Occipital lobe (tissue), 3 donors: ENCODE measurements at places on chromosomes 2 and 18.

DNA sequence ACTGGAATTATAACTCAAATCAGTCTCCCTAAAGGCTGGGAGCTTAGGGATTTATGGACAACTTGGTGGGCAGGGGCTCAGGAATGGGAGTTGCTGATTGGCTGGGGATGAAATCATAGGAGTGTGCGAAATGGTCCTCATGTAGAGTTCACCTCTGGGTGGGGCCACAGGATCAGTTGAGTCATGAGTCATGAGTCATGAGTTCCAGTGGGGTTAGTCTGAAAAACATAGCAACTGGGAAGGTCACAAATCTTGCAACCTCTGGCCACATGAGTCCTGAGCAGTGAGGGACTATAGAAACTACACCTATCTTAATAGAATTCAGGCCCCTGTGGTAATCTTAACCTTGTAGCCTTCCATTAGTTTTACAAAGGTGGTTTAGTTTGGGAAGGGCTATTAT is 383.3 kb downstream of the RBM43 start:
- no peak for DNase-seq

DNA sequence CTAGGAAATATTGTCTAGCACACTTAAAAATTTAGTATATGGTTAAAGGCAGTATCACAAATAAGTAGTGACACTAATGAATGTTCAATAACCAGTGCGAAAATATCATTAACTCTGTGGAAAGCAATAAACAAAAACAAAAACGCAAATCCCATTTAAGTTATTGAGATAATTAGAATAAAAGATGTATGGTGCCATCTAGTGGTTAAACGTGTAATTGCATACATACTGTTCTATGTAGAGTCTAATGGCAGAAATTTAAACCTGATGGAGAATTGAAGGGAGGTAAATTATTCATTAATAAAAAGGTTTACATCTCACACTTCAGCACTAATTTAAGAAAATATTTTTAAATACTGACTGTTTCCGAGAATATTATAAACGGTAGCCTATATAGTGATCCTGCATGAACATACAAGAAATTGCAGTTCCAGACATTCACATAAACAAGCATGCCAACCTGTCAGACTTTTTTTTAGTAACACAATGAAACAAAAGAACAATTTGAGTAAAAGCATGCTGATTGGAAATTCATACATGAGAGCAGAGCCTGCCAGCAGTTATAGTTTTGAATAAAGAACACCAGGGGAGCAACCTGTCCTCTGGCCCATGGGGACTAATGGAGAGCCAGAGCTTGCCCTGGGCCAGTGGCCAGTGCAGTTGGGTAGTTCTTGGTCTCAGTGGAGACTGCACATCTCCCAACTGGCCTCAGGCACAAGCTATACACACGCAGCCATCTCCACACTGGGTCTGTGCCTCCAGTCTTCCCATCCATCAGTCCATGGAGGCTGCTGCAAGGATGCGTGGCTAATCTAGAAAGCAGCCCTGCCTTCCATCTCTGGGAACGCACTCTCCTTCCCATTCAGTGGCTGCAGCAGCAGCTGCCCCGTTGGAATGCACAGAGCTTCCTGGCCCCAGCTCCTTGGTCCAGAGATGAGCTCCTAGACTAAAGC is 28.0 kb downstream of the GCG start:
- DNase-seq: no peak

DNA sequence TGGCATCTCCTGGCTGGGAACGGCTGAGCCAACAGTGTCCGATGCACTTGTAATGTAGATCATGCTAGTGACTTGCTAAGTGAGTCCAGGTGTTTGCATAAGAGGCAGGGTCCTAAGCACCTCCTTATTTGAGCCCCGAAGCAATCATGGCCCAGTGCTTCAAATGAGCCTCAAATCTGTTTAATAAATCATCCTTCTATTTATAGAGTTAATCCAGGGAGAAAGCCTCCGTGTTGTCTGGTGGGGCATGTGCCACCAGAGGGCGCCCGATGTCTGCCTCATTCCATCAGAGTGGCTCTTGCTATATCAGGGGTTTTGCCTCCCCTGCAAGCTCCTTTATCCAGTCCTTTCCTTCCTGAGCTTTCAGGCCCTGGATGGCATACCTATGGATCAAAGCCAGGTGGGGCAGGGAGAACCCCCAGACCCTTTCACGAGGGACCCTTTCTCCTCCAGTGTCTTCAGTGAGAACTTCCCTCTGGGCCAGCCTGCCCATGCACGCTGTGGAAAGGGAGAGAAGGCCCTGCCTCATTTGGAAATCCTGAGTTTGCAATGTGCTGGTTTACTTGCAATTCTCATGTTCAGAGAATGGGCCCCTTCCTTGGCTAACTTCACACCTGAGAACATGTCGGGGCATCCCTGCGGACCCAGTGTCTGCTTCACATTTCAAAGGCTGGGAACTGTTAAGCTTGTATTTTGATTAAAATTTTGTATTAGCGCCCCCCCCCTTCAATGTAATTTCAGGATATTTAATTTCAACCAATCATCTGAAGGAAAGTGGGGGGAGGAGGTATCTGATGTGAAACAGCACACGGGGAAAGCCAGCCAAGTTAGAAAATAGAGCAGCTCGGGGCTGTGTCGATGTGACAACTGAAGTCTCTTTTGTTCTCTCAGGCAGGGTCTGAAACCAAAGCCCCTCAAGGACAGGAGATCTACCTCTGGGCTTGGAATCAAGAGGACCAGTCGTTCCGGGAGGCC is 39.7 kb downstream of the RDH14 start:
- DNase-seq: peak; percentile 77

DNA sequence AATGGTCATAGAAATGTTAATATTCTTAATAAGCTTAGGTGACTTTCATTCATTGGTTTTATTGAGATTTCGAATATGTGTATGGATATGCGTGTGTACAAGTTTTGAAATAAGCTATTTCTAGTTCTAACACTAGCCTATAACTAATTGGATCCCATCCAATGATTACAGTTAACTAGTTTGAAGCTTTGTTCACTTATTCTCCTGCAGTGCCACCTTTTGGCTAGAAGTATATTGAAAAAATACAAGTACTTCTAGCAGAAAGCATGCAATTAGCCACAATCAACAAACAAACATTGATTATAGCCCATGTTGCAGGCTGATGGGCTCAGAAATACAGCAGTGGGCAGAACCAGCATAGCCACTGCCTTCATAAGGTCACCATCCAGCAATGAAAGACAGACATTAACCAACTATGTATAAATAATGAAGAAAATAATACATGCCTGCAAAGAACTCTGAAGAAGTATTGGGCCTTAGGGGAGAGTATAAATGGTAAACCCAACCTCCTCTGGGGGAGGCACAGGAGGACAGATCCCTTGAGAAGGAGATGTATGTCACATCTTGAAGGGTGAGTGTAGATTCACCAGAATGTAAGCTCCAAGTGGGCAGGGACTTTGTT is 5.1 kb upstream of the PIEZO2 start:
- DNase-seq: no peak

- no peak for DNase-seq
Measured at GRCh38 chr2:109724533-109725460, 69.3 kb upstream of the RGPD5 start.

DNA sequence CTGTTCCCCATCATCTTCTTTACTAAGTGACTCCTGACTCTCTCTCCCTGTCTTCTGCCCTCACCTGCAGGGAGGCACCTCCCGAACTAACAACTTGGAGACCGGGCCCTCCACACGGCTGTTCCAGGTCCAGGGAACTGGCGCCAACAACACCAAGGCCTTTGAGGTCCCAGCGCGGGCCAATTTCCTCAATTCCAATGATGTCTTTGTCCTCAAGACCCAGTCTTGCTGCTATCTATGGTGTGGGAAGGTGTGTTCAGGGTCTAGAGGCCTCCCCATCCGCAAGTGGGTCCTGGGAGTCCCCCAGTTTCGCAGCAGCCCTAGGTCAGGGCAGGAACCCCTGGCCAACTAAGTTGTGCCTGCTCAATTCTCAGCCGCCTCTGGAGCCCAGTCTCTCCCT is 15.5 kb downstream of the VIL1 start:
- DNase-seq: no peak

- no peak for DNase-seq
Measured at GRCh38 chr2:128520791-128521190, 202.1 kb upstream of the HS6ST1 start.

- no peak for DNase-seq
Measured at GRCh38 chr18:48342125-48342524, 67.1 kb downstream of the ZBTB7C start.

GRCh38 chr18:7152440-7152839 is 34.8 kb upstream of the LAMA1 start:
- DNase-seq: no peak

- no peak for DNase-seq
Measured at GRCh38 chr2:182971820-182972547, 66.3 kb downstream of the NCKAP1 start.

DNA sequence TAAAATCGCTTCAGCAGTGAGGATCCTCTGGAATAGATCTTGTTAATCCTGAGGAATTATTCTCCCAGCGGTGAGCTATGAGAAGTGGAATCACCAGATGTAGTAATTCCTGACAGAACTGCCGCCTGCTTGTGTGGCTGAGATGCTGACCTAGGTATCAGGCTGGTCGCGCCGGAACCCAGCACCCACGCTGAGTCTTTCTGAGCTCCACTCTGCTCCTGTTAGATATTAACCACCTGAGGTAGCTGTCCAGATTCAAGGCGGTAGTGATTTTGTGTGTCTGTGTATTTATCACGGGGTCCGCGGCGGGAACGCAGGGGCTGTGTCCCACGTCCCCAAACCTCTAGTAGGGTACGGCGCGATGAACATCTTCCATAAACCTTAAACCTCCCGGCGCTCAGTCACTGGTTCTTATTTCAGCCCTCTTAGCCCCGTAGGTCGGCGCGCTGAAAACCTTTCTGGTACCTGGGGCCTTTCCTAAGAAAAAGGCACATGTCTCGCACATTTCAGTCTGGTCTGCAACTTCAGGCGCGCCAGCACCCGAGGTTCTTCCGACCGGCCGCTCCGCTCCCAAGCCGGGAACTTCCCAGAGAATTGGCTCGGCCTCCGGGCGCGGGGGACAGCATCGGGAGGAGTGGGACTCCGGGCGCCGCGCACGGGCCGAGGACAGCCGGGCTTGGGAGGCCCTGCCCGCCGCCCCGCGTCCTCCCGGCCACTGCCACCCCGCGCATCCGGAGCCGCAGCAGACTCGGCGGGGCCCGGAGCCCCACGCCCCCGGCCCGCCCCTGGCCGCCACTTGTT is 542 bp upstream of the CNNM3 start:
- DNase-seq: no peak

GRCh38 chr2:160876029-160876428 is 284.2 kb upstream of the TANK start:
- no peak for DNase-seq

DNA sequence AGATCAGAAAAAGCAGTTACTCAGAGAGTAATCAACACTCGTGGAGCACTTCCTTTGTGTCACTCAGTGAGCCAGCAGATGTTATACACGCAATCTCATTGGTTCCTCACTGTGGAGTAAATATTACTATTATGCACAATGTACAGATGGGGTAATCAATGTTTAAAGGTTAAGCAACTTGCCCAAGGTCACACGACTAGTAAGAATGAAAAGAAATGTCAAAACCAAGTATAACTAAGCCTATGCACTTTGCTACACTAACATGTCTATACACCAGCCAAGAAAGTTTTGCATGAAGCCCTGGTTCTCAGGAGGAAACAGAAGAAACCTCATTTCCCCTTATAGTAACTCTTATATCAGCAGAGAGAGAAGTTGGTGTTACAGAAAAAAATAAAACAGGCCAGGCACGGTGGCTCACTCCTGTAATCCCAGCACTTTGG is 5.4 kb downstream of the METTL21A start:
- DNase-seq: no peak

GRCh38 chr2:230589497-230590015 is 123.1 kb upstream of the CAB39 start:
- no peak for DNase-seq

DNA sequence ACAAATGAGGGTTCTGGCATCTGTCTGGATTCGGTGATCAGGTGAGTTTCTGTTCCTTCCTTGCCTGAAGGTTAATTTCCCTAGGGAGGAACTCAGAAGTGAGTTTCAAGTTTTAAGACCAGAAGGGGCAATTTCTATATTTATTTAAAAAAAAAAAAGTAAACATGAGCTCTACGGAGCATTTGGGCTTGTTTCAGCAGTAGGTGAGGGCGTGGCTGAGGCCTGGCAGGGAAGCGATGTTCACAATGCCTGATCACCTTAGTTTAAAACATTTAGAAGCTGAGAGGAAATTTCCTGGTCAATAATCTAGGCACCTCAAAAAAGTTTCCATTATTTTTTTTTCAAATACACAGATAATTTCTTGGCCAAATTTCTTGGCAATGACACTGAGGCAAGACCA is 629.1 kb downstream of the DPP10 start:
- DNase-seq: no peak

GRCh38 chr2:157296490-157296889 is 29.1 kb downstream of the ERMN start:
- no peak for DNase-seq

DNA sequence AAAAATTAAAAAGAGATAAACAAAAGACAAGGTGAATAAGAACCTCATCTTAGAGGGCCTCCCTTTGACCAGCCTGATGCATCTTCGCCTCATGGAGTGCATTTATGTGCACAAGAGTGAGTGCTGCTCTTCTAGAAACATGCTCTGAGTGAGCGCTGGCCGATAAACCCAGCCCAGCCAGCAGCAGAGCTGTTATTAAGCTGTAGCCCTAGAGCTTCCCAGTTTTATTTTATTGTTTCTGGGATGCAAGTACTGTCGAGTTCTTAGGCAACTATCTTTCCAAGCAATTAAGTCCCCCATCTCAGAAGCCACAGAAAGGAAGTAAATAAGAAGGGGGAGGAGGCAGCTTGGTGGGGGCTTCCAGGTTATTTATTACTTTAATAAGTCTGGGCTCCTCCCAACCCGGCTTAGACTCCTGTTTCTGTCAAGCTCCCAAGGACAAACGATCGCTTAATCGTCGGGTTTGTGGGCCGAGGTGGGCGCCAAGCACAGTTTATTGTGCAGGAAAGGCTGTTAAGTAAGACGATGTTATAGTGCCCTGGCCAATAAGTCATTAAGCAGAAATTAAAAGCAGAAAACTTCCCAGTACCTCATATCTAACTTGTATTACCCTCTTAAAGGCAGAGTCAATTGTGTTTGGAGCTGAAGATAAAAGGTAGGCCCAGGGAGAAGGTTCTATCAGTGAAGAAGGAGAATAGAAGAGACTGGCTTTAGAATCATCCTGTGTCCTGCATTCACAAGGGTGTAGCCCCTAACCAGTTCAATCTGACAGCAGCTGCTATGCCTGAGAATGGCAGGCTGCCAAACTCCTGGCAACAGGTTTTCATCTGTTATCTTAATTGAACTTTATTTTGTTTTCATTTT is 176.3 kb downstream of the PIK3C3 start:
- no peak for DNase-seq

- no peak for DNase-seq
Measured at GRCh38 chr2:28334527-28334894, 58.1 kb upstream of the FOSL2 start.

GRCh38 chr2:28600181-28600580 is 104.3 kb downstream of the PLB1 start:
- DNase-seq: no peak

DNA sequence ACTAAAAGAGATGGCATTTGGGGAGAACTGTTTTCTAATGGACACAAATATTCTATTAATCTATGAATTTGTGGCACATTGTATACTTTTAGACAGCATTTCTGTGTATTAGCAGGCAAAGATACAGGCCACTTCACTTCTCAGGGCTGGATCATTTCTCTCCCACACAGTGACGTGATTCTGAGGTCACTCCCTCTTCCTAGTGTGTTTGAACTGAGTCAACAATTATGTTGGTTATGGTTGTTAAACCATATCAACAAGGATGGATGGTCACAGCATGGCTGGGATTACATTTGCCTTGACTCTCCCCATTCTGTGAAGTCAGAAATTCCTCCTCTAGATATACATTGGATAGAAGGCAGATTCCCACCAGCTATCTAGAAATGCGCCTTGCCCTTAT is 11.6 kb downstream of the NOSTRIN start:
- DNase-seq: no peak

GRCh38 chr18:13376841-13377351 is 158.3 kb downstream of the LDLRAD4 start:
- DNase-seq: no peak
